ENCODE measurements at places on chromosomes 1 and 21.

- H3K4me3 ChIP-seq = no peak overlapping the region
- no peaks in the 10 kb centered on the region for H3K4me1 ChIP-seq
- peaks cover 3% of the 10 kb centered on the region for H3K27me3 ChIP-seq
- DNase-seq = no peak
- H3K27ac ChIP-seq = no peak overlapping the region
Measured at GRCh38 chr1:45246760-45247159, 40.4 kb upstream of the ZSWIM5 start.

GRCh38 chr21:39454949-39455668 lies 3.3 kb downstream of the SH3BGR start:
- H3K4me3 ChIP-seq = no peak overlapping the region
- no peaks in the 10 kb centered on the region for H3K4me1 ChIP-seq
- no peak for DNase-seq
- H3K36me3 ChIP-seq = no peaks in the 10 kb centered on the region
- peaks cover 28% of the 10 kb centered on the region for H3K27me3 ChIP-seq

- no peak for DNase-seq
- H3K4me3 ChIP-seq = no peak overlapping the region
- H3K4me1 ChIP-seq = no peaks in the 10 kb centered on the region
- H3K27ac ChIP-seq = no peak overlapping the region
- H3K27me3 ChIP-seq = no peaks in the 10 kb centered on the region
Measured at GRCh38 chr1:50548243-50548642, 125.0 kb upstream of the DMRTA2 start.

DNA sequence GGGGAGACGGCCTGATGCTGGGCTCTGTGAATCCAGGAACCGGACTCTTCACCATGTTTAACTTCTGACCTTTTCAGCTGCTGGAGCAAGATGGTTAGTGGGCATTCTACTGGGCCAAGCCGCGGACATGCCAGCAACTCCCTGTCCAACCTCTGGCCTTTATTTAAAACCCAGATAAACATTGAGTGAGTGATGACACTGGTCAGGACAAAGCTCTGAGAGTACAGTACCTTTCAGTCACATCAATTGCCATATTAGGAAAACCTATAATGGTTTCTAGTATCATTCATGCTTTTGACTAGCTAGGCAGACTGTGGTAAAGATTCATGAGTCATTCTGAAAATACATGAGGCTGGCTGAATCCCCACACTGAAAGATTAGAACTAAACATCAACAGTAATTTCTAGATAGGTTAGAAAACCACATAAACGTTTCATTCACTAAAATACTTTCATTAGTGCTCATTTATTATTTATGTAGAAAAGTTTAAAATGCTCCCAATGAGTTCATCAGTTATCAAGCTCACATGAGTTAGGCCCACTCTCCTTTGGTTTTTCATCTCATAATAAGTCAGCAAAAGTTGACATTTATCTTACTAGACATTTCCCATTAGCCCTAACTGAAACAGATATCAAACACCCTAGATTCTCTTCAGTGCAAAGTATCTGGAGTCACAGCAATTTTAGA lies 7.1 kb upstream of the ACTA1 start:
- H3K4me3 ChIP-seq = no peak overlapping the region
- H3K36me3 ChIP-seq = peaks cover 2% of the 10 kb centered on the region
- H3K27me3 ChIP-seq = peaks cover 12% of the 10 kb centered on the region

DNA sequence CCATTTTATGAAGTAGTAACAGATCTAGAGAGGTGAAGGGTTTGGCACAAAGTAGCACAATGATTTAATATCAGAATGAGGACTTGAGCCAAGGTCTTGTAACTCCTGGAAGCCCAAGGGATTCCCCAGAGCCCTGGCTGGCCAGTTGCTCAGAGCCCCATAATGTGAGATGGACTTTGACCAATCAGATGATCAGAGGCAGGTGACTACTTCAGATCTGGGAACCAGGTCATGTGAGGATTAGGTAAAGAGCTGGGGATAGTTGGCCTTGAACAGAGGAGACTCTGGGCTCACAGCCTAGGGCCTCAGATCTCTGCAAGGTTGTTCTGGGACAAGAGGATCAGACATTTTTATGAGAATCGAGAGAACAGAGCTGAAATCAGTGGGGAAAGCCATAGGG lies 18.9 kb downstream of the SHISAL2A start:
- H3K27ac ChIP-seq = peak overlapping the region; percentile 24
- no peak for DNase-seq
- no peak overlapping the region for H3K4me3 ChIP-seq
- H3K27me3 ChIP-seq = no peaks in the 10 kb centered on the region

GRCh38 chr1:39134768-39135333 lies 69.6 kb upstream of the MACF1 start:
- peaks cover 6% of the 10 kb centered on the region for H3K4me1 ChIP-seq
- no peak for DNase-seq
- no peaks in the 10 kb centered on the region for H3K36me3 ChIP-seq
- H3K4me3 ChIP-seq = no peak overlapping the region

All from T-helper 17 cell (primary cell).